ENCODE measurements at places on chromosomes 7 and 10.

GRCh38 chr7:25037325-25037724 is 57.3 kb upstream of the OSBPL3 start:
- DNase-seq, result no peak

GRCh38 chr7:29482056-29482455 is 81.6 kb upstream of the PRR15 start:
- no peak for DNase-seq

DNA sequence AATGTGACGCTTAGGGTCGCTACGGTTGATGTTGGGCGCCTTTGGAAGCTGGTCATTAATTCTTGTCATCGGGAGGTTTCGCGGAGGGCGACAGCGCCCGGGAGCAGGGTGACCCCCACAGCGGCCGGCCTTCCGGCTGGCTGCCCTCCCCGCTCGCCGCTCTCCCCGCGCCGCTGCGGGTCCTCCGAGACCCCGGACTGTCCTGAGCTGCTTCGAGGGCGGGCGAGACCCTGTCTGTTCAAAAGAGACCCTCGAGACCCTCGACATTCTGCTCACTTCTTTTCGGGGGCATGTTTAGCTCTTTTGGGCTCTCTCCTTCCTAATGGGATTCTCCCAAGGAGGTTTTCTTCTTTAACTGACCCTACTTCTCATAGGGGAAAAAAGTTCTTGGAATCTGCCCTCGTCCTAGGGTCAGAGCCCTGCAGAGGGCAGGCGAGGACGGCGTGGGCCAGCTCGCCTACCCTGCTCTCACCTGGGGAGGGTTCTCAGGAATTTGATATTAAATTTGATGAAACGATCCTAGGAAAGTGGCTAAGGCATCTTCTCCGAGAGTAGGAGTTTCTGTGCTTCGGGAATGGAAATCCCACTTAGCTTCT is 257.0 kb downstream of the OTUD1 start:
- DNase-seq, result no peak

DNA sequence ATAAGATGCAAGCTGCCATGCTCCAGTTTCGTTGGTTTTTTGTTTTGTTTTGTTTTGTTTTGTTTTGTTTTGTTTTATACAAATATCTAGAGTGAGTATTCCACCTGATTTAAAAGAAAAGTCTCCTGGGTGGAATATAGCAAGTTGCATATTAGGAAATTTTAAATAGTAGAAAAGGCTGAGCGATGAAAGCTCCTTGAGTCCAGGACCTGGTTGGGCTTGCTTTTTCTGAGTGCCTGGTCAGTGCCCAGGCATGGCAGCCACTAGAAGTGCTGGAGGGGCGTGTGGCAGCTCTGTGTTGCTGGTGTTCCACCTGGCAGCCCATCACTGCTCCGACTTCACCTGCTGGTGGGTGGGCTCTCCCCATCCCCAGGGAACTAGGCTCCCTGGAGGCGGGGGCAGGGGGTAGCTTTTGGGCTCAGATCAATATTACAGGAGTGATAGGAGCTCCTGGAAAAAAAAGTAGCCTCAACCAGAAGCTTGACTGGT is 8.0 kb downstream of the COL17A1 start:
- no peak for DNase-seq
